Activated T-helper 1 cell treated with anti-CD3 and anti-CD28 coated beads, Interleukin-2, amount 50 U/mL, for 16 hours (primary cell): ENCODE measurements at places on chromosomes 4 and X.

GRCh38 chr4:89653012-89653411 is 183.9 kb downstream of the SNCA start:
- DNase-seq: no peak

DNA sequence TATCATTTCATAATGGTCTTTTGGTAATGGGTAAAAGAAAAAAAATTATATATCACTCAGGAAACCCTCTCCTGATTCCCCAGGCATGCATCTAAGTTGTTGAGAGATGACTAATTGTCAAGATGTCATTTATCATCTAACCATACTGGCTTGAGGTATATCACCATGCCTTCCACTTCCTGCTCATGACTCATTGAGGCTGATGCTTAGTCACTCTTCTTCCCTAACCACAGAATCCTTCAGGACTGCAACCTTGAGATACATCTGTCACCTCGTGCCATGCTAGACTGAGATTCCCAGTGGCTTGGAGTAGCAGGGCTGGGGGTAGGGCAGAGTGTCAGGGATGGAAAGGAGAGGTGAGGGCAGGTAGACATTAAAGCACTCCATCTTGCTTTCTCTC is 782.5 kb upstream of the INTU start:
- no peak for DNase-seq

DNA sequence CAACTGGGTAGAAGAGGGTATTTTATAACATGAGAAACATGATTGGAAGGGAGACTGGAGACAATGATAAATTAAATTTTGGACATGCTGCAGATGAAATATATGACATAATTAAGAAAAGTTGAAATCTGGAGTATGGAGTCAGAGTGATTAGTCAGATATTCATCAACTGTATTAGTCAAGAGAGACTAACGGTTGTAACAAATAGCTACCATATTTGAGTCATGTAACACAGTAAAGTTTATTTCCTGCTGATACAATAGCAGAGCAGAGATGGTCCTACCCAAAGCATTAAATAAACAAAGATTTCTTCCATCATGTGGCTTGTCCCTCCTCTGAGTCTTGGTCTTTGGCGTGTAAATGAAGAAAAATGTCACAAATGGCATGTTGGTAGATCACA is 321.3 kb downstream of the GALNTL6 start:
- DNase-seq: no peak

- DNase-seq: no peak
These were observed at the start of gene GABRE for GRCh38 chrX:151974336-151975227. Gene GABRE, minus strand, starts transcription at chrX:151974676. Its CDS starts 51 bp downstream, at chrX:151974625.

- no peak for DNase-seq
These were observed 140.0 kb upstream of the BCOR start for GRCh38 chrX:40237731-40238178.

GRCh38 chrX:135396109-135396508 is 25.6 kb upstream of the SMIM10L2A start:
- DNase-seq: no peak

DNA sequence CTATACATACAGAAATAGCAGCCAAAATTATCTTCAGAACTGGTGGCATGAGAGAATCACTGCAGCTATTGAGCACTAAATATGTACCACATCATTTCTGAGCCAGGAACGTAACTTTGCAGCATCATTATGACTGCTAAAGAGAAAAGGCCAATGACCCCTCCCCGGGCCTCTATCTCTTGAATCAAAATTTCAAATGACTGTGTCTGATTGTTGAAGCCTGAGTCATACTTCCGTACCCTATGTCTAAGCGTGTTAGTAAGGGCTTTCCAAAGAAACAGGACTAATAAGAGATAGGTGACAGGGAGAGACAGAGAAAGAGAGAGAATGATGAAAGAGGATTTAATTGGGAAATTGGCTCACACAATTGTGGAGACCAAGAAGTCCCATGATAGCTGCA is 445.5 kb upstream of the SPANXN1 start:
- no peak for DNase-seq

DNA sequence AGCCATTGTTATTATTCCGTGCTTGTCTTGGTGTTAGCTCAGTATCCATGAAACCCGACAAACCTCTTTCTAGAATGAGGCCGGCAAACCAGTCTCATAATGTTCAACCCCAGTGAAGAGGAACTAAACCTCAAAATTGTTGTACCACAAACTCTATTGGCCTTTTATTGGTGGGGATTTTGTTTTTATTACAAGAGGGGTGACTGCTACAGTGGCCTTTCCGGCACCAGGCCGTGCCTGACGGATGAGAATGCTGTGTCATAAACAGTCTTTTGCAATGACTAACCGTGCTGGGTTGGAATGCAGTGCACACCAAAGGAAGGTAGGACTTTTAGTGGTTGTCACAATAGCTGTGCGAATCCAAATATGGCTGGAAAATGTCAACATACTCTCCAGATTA is 60.8 kb downstream of the SHROOM2 start:
- no peak for DNase-seq

GRCh38 chr4:6401797-6402196 is 70.6 kb downstream of the PPP2R2C start:
- no peak for DNase-seq

DNA sequence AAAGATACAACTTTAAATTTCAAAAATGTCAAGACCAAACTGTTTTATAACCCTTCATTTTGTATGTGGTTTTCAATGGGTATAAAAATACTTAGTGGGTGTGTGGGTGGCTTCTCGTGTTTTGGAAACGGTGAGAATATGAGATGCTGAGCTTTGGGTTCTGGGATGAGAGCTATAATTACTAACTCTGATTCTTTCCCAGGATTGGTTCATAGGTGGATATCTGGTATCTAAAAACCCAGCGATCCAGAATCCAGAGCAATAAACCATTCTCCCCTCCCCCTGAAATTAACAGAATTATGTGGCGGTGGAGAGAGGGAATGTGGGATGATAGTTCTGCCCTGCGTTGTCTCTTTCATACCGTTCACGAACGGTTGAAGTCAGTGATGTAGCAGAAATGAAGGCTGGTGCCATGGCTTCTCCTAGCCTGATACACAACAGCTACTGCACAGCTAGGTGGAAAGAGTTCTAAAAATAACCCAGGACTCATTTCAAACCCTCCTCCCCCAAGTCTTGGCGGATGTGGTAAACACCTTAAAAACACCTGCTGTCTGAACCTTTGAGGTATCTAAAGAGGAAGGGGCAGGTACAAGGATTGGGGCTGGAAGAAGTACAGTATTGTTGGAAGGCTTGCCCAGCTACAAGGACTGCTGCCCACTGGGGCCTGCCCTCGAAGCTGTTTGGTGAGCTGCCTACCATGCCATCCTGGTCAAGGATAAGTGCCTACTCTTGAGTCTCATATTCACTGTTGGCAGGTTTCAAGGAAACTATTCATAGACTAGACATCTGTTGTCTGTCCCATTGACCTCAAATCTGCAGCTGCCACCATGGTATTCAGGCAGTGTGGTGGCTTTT is 44.5 kb downstream of the SEPTIN11 start:
- peak; percentile 21 for DNase-seq

- DNase-seq: no peak
These were observed 16.3 kb downstream of the RNF128 start for GRCh38 chrX:106742805-106743204.

- DNase-seq: no peak
These were observed 61.8 kb downstream of the GPC3 start for GRCh38 chrX:133923548-133923947.

- DNase-seq: no peak
These were observed 327.5 kb upstream of the FRG1 start for GRCh38 chr4:189613207-189613606.

GRCh38 chr4:184154199-184154598 is 63.5 kb downstream of the ENPP6 start:
- DNase-seq: no peak

DNA sequence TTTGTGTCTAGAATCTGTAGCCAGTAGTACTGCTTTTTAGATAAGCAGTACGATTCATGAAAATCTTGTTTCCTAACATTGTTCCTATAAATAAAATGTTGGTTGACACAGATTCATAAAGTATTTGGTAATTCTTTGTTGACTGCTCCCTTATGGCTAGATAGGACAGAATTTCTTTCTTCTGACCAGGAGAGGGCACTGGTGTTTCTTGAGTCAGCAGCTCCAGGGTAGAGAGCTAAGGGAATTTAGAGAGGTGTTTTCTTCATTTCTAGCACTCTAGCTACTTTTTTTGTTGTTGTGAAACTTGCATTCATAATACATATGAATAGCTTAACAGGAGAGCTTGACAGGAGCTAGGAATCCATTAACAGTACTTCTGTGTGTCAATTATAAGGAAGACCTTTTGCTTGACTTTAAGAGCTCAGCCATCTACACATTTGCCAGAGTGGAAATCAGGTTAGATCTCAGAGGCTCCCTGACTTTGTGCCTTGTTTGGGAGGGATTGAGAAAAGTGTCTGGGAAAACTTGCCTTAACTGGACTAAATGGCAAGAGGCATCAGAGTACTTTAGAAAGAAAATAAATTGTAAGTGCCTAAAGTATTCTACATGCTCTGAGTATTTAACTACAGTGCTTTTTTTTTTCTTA is 756.1 kb downstream of the SH3BGRL start:
- DNase-seq: no peak

- DNase-seq: no peak
These were observed 11.3 kb downstream of the PPA2 start for GRCh38 chr4:105462576-105462975.

DNA sequence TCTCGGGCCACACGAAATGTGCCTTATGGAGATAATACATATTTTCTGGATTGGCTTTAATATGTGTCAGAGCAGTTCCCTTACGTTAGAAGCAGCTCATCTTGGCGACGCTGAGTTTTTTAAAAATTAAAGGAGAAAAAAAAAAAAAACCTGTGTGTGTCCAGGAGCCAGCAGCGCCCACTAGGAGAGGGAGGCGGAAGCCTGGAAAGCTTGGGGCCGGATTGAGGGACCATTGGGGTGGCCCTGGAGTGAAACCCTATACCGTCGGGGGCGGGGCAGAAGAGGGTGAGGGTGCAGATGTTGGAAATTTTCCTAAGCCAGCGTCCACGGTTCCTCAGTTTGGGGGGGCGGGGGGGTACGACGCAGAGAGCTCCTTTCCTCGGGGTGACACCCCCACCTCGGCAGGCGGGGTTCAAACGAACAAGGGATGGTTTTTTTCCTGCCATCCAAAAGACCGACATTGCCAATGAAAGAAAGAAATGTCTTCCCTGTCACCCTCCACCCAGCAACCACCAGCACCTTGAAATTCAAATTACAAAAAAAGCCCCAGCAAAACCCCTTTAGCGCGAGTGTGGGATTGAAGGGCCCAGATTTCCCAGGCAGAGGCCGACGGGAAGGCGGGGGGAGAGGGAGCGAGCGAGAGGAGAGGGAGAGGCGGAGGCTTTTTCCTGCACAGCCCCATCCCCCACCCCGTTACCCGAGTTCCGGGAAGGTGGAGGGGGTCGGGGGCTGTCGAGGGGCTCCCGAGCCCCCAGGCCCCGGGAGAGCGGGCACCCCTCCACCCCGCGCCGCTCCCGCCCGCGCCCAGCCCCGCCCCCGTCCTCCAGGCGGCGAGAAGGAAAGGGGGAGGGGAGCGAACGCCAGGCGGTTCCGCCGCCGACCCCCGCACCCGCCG is 859 bp downstream of the SMARCA1 start:
- no peak for DNase-seq

DNA sequence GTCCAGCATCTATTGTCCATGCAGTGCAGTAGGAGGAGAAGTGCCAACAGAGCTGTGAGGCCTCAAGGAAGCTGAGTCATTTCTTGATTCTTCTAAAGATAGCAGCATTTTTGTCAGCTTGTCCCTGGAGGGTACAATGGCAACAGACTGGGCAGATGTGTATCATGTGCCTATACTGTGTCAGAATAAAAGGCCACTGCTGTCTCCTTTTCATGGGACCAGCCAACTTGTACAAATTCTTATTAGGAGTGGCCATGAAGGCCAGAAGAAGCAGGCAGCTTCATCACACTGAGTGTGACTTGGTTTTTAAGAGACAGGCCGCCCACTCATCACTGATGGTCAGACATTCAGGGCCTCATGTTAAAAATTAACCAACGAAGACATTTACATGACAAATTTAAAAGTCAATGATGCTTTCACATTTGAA is 185.0 kb upstream of the FAM241A start:
- DNase-seq: no peak

- DNase-seq: no peak
These were observed 3.8 kb downstream of the MAEA start for GRCh38 chr4:1293531-1293941.

- no peak for DNase-seq
These were observed 163.2 kb upstream of the INTU start for GRCh38 chr4:127469542-127469941.

DNA sequence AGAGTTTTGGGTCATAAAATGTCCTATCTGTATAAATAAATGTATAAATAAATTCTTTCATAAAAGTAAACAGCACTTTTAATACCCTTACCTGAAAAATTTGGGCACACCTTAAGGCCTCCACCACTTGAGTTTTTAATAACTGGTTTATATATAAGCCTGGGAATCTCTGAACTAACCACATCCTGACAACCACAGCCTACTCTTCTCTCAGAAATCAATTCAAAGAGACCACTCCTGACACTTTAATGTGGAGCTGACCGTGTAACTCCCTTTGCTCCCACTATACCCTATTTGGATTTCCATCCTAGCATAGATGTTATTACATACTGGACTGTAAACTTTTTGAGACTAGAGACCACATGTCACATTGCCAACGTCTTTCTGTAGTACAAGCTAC is 3.5 kb downstream of the FBXL5 start:
- no peak for DNase-seq

- DNase-seq: no peak
These were observed 86.2 kb upstream of the RPS6KA3 start for GRCh38 chrX:20352935-20353336.

DNA sequence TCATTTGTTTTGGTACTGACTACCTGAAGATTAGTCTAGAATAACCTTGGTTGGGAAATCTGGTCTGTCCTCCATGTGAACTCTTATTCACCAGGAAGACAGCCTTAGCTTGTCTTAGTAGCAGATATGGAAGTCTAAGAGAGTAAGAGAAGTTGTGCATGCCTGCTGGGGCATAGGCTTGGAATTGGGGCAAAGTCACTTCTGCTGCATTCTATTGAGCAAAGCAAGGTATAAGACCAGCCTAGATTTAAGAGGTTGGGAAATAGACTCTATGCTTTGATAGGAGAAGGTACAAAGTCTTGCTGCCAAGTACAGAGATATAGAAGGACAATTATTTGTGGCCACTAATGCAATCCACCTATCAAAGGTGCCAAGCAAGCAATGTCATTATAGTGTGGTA is 464.0 kb upstream of the BOD1L1 start:
- DNase-seq: no peak

DNA sequence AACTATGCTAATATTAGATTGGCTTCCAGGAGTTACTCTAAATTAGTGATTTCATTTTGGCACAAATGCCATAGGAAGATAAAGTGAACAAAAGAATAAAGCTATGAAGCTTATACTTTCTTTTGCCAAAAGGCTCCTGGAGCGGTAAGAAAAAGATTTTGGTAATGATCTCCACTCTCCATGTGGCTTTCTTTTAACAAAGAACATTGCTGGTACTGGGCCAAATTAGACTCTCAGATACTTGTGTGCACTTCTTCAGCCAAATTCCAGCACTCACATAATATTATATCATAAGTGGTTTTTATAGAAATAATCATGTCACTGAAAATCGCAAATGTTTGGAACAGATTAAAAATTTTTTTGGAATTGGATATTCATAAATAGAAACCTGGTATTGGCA is 142.4 kb upstream of the FGF13 start:
- no peak for DNase-seq

GRCh38 chr4:30537456-30537855 is 182.7 kb upstream of the PCDH7 start:
- no peak for DNase-seq
